ENCODE measurements at places on chromosomes 12 and 14.
A peak's percentile ranks its signal among the peaks of the same experiment; 100 is the strongest.

DNA sequence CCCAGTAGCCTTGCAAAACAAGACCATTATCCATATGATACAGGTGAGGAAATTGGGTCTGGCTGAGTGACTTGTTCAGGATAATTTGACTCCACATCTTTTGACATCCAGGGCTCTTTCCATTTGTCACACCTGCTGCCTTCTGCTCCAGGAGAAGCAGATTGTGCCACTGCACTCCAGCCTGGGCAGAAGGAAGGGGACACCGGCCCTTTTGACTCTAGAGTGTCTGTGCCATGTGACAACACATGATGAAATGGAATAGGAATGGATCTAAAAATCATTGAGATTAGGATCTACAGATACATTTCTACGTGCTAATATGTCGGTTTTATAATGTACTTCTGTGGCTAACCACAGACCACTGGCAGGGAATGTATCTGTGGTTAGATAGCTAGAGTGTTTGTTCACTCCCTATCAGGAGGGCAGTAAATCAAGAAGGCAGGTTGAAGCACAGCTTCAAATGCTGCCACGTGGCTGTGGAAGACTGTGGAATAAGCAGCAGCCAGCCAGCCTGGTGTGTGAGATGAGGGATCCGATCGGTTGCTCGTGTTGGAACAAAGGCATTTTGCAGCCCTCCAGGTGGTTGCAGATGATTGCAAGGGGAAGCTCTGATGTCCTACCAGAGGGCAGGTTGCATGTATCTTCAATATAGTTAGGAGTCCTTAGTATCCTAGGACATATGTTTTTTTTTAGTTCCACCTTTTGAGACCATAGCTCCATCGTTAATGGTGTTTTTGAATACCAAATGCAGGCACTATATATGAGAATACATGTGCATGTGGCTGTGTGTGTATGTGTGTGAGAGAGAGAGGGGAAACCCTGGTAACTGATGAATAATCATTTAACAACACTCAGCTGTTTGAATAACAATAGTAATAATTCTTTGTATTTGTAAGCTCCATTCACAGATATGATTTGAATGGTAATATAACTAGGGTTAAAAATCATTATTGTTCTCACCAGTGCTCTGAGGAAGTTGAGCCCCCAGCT lies 28.6 kb downstream of the EML1 start:
- DNase-seq: no peak

GRCh38 chr12:51942056-51942455 lies 9.4 kb upstream of the ACVR1B start:
- DNase-seq: peak; percentile 64

- no peak for DNase-seq
Measured at GRCh38 chr12:90020881-90021280, 312.2 kb upstream of the ATP2B1 start.

GRCh38 chr14:81449114-81449513 lies 49.0 kb upstream of the STON2 start:
- DNase-seq: no peak

DNA sequence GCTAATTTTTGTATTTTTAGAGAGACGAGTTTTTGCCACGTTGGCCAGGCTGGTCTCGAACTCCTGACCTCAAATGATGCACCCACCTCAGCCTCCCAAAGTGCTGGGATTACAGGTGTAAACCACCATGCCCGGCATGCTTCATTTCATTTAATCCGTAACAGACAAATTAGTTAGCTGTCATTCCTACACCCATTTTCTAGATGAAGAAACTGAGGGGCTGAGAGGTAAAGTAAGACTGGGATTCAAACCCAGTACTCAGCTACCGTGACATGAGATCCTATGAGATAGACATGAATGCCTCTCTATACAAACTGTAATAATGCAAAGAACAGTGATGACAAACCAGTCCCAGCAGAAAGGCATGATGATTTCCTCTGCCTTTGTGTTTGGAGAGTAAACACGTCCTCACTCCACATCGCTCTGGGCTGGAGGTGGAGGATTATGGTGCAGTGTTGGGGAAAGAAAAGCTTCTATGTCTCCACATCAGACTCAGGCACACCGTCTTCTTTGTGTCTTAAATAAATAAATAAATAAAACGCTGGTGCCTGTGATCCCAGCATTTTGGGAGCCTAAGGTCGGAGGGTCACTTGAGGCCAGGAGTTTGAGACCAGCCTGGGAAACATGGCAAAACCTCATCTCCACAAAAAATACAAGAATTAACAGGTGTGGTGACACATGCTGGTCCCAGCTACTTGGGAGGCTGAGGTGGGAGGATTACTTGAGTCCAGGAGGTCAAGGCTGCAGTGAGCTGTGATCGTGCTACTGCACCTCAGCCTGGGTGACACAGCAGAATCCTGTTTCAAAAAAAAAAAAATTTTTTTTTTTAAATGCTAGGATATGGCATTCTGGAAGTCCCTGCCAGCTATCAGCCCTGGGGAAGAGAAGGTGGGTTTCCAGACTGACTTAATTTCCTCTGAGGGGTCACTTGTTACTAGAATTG lies 10.5 kb downstream of the VSX2 start:
- no peak for DNase-seq

GRCh38 chr14:88870777-88871176 lies 46.3 kb downstream of the TTC8 start:
- no peak for DNase-seq

DNA sequence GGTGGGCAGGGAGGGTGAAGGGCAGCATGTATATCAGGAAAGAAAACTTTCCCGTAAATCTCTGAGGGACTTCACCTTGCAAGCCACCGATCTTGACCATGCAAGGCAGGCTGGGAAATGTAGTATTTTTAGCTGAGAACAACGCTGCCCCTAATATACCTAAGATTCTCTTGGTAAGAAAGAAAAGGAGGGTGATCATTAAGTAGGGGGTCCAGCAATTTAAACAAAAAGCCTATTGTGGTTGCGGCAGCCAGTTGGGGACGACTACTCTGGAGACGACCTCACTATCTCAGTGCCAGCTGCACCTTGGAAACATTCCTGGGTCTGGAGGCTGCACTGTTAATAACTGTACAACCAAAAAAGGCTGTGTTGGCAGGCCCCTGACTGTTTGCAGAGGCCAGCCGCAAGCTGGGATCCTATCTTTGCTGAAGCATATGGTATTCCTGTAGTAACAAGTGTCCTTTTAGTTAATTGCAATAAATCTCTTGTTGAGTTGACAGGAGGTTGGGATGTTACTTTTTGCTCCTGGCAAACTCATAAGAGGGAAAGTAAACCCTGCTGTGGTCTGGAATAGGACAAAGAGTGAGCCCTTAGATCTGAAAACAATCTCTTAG lies 6.4 kb downstream of the APOLD1 start:
- no peak for DNase-seq

GRCh38 chr14:94345344-94346064 lies 22.4 kb upstream of the SERPINA6 start:
- no peak for DNase-seq

- DNase-seq: no peak
Measured at GRCh38 chr12:9273276-9273675, 65.1 kb upstream of the PZP start.

DNA sequence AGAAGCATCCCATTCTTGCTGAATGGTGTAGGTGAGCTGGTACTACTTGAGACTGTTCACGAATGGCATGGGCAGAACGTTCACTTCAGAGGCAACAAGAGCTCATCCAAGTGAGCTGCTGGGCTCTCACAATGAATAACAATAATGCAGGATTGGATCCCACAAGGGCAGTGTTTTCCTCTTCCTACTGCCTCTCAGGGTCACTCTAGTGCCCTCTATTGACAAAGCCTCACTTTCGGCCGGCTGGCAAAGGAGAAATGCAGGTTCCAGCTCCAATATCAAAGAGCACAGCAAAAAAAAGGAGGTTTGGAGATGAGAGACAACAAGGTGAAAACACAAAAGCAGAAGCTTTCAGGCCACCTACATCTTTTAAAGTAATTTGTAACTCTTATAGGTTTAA lies 74.6 kb upstream of the MYF6 start:
- DNase-seq: no peak

DNA sequence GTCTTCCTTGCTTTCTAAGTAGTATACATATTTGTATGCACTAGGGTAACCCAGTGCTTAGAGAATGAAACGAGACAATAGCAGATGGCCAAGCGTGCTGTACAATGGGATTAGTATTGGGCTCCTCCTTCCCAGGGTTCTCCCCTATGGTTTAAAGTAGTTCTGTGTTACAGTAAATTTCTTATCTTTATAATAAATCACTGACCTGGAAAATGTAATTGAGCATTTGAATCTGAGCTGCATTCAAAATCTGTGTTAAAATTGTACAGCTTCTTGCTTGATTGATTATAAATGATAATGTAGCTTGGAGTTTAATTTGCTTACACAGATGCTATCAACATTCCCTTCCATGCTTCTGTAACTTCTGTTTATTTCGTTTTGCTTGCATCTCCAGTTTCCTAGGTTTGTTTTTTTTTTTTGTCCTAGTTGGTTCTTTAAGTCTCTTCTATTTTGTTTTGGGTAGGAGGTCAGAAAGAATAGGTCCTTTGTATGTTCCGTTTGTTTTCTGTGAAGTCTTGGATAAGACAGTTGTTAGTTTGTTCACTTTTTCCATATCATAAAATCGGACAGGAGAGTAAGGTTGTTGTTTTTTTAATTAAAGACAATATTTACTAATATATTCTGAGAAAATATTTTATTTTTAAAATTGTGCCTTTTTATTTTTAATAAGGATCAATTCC lies 171.2 kb downstream of the ERC1 start:
- no peak for DNase-seq

GRCh38 chr12:64819816-64820402 lies 4.5 kb upstream of the TBC1D30 start:
- DNase-seq: no peak

DNA sequence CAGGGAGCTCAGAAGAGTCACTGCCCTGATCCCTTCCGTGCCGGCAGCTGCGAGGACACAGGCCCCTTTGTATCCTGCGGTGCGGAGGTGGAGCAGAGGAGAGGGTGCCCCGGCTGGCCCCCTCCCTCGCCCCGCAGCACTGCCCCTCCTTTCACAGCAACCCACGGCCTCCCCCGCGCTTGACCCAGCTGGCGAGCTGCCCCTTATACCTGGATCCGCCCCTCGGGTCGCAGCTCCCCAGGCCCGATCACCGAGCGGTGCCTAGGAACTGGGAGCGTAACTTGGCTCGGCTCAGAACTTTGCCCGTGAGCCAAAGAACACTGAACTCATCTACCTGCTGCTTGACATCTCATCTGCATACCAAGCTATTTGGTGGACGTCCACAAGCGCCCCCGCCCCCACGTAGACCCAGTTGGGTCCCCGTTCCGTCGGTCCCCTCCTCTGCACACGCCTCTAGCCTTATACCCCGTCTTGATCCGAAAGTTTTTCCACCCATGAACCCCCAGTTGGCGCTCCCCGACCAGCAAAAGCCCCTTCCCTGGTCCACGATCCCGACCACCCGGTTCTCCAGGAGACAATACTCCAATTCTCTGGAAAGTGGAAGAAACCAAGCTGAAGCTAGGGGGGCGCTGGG lies 697 bp upstream of the DNAJC14 start:
- DNase-seq: no peak

DNA sequence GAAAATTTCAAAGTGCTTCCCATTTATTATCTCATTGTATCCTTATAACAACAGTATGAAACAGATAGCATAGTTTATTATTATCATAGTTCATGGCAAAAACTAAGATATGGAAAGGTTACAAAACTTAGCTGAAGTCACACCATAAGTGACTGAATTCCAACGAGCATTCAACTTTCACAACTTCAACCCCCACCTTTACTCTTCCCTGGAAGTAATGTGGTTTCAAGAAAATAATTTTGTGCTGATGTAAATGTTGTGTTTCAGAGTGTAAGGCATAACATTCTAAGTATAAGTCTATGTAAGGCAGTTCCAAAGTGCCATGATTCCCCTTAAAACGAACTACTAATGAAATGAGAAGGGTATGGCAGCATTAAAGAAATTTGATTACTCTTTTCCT lies 454.5 kb downstream of the BCAT1 start:
- DNase-seq: no peak

DNA sequence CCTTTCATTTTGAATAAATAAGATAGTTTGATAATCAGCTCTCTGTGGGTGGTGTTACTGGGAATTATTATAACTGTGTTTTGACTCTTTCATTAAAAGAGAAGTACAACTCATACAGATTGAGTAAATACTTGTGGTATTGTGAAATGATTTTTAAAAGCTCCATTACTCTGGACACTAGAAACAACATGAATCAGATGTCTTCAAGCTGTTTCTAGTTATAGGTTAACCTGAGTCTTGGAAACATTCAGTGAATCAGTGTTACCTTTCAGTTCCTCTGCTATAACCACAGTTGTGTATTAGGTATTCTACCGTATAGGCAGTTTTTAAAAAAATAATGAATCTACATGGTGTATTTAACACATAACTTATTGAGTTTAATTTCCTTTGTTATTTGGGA lies 128.4 kb upstream of the SSTR1 start:
- no peak for DNase-seq

DNA sequence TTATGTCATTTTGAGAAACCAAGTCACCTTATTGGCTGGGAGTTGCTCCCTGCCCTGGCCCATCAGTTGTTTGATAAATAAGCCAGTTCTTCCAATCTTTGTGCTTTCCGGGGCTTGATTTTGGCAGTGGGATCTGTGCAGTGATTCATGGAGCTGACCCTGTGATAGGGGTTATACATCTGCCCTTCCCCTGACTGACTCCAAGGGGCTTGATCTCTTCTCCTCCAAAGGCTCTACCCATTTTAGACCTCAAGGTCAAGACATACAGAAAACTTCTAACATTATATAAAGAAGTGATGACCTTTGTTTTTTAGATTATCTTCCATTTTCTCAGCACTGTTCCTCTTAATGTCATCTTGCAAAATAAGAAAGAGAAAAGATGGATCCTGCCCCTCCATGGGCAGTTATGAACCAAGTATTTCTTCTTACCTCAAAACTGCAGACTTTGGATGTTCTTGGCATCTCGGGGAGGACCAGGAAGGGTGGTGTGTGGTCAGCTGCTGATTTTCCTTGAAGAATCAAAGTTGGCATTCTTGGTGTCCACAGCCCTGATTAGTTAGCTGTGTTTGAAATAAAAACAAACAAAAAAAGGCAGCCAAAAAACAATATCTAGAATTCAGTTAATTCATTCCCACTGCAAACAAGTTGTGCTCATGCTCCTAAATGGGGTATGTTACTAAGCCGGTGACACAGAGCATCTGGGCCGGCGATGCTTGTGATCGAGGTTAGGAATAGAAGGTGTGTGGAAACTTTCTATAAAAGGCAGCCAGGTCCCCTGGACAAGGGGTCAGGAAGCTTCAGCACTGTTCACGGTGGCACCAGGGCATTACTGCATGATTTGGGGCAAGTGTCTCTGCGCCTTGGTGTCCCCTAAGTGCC lies 120.2 kb downstream of the SAMD4A start:
- DNase-seq: no peak

GRCh38 chr12:47909839-47910465 lies 5.2 kb upstream of the VDR start:
- peak; percentile 34 for DNase-seq

- peak; percentile 97 for DNase-seq
Measured at GRCh38 chr12:96427269-96427729, 27.1 kb upstream of the CDK17 start.

- DNase-seq: no peak
Measured at GRCh38 chr14:21112255-21112654, 11.4 kb downstream of the TMEM253 start.

- DNase-seq: no peak
Measured at GRCh38 chr12:73301530-73301929, 1029.4 kb downstream of the TRHDE start.

All from vagina (tissue), 2 donors.